SK-N-SH treated with all-trans-retinoic acid at 6 μM for 48 hours (cell line): ENCODE measurements at places on chromosomes 16 and 17.

- ATAC-seq = no peak
Measured at GRCh38 chr16:31361201-31362110, 6.5 kb downstream of the ITGAX start.

GRCh38 chr16:81006211-81006812, 373 bp downstream of the CMC2 start:
- peak; percentile 70 for ATAC-seq

- ATAC-seq = no peak
Measured at GRCh38 chr16:17014484-17015121, 456.2 kb downstream of the XYLT1 start.

DNA sequence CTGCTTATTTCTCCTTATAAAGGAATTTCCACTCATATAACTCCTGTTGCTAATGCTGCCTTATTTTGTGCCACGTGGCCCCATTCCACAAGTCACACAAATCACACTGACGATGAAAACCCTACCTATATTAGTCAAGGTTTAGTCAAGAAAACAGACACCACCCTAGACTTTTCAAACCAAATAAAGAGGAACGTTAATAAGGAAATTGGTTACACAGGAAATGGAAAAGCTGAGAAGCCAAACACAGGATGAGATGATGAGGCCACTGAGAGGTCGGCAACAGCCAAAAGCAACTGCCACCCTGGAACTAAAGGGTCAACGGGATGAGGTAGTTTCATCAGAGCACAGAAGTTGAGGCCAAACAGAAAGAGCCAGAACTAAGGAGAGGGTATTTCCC, 47.3 kb upstream of the ALOX12 start:
- ATAC-seq = no peak

- peak; percentile 28; the same call in 2 of the 3 replicates for ATAC-seq
Measured at GRCh38 chr17:72191921-72192799, 71.3 kb downstream of the SOX9 start.

- ATAC-seq = peak; percentile 78
Measured at GRCh38 chr17:42422958-42423712, at the start of gene CAVIN1. CAVIN1 (minus strand) TSS chr17:42423256; CDS start chr17:42423097, 159 bp downstream.

- ATAC-seq = no peak
Measured at GRCh38 chr17:45339646-45340605, 23.1 kb upstream of the MAP3K14 start.

- peak; percentile 99 for ATAC-seq
Measured at GRCh38 chr17:41930009-41930832, at the start of gene ODAD4. ODAD4 (plus strand) TSS chr17:41930617; CDS start chr17:41930724, 107 bp downstream.

- ATAC-seq = no peak
Measured at GRCh38 chr16:11494029-11494428, 92.7 kb downstream of the LITAF start.

- ATAC-seq = no peak
Measured at GRCh38 chr16:31440516-31441184, 1.9 kb downstream of the ZNF843 start.

DNA sequence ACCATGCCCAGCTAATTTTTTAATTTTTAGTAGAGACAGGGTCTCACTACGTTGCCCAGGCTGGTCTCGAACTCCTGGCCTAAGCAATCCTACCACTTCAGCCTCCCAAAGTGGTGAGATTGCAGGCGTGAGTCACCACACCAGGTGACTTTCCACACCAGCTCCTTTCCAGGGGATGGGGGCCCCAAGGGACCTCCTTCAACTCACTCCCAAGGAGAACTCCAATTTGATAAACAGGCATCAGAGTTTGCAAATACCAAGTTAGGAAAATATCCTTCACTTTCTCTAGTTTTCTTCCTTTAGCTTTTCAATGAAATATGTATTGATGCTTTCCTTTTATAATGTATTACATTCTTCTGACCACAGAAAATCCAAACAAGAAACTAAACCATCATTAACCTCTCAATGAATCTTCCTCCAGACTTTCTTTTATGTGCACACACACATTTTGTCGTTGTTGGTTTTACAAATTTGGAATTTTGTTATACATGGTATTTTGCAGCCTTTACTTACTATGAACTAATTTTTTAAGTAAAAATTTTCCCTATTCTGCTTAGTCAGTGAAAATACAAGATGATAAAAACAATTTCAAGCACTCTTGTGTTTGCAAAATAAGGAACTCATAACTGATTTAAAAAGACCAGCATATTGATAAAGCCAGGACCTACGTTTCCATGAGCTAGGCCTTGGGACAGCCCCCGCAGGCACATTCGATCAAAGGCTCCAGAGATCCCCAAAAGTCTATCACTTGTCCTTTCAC, 32.0 kb downstream of the GAS7 start:
- no peak for ATAC-seq

- ATAC-seq = no peak
Measured at GRCh38 chr16:48084826-48085225, 71.0 kb downstream of the ABCC12 start.

GRCh38 chr17:3690094-3690715, 5.8 kb downstream of the P2RX5 start:
- no peak; the same call in 2 of the 3 replicates for ATAC-seq

DNA sequence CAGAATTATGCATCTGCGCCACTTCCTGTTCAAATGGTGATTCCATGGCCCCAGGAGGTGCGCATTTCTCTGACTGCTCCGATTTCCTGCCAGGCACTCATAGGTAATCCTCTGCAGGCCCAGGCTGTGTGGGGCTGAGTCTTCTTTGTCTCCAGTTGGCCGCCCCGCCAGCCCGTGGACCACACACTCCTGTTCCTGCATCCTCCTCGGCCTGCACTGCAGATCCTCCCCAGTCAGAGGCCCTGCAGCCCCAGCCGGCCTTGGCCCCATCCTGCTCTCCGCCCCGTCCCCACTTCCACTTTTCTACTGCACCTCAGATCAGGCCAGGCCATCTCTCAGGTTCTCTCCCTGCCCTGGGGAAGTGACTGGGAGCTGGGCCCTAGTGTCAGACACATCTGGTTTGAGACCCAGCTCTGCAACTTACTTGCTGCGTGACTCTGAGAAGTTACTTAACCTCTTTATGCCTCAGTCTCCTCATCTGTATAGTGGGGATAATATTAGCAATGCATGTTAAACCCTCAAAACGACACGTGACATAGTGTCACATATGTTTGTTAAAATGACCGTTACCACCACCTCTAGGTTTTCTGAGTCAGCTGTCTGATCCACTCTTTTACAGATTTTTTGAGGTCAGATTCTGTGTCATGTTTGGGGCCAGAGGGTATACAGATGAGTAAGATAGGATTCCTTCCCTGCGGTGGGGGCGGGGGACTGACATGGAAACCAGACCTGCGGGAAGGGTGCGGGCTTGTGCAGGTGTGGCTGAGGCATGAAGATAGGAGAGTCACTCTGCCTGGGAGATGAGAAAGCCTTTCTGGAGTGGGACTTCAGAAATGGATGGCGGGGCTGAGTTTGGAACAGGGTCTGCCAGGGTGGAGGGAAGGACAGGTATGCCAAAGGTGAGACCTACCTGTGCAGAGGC, 12.8 kb downstream of the RAB11FIP4 start:
- ATAC-seq = no peak

DNA sequence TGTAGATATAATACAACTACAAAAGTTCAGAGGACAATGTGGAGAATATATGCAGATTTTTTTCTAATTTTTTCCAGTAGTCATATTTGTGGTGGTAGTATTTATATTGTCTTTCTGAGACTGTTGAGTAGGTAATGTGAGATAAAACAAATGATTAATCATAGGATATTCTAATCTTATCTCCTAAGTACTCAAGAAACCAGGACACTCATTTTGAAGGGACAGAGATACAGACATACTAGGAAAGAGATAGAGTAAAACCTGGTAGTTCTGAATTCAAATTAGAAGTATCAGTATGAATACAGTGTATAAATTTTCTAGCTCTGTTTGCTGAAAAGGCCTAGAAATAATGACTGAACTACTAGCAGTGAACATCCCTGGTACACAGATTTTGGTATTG, 141.7 kb upstream of the ASIC2 start:
- no peak for ATAC-seq

DNA sequence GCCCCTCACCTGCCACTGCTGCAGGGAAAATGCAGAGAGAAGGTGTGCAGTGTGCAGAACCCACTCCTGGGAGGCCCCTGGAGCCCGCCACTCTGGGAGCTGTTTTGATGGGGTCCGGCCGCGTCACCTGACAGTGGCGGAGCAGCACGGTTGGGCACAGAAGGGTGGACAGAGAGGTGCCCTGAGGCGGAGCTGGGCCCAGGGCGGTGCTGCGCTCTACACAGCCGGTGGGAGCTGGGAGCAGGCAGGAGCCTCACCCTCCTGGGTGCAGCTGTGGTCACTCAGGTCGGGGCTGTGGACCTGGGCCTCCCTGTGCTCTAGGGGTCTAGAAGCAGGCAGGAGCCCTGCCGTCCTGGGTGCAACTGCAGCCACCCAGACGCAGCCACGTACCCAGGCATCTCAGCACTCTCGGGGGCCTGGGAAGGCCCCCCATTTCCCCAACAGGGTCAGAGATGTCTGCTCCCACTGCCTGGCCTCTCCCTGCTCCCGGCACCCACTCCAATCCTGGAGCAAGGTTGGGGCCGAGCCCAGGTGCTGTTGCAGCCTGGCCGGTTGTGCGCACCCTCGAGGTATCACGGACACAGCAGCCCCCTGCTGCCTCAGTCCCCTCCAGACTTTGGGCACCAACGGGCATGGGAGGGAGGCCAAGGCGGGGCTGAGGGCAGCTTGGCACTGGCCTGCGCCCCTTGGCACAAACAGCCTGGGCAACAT, 304.4 kb upstream of the AXIN2 start:
- no peak for ATAC-seq

DNA sequence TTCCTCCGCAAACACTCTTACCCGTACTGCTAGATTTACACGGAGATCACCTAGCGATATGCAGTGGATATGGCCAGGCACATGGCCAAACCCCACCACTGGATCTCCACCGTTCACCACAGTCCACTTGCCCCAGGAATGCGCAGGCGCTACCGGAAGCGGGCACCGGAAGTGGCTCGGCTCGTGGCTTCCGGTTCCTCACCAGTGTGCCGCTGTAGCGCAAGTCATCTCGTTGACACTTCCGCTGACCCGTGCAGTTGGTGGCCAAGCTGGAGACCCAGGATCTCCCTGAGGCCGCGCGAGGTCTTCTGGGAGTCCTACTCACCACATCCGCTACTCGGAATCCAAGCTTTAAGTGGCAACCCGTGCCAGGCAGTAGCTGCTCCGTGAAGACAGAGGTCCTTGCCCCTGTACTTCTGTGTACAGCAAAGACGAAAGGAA, 11.5 kb downstream of the ZNF597 start:
- peak; percentile 50 for ATAC-seq

DNA sequence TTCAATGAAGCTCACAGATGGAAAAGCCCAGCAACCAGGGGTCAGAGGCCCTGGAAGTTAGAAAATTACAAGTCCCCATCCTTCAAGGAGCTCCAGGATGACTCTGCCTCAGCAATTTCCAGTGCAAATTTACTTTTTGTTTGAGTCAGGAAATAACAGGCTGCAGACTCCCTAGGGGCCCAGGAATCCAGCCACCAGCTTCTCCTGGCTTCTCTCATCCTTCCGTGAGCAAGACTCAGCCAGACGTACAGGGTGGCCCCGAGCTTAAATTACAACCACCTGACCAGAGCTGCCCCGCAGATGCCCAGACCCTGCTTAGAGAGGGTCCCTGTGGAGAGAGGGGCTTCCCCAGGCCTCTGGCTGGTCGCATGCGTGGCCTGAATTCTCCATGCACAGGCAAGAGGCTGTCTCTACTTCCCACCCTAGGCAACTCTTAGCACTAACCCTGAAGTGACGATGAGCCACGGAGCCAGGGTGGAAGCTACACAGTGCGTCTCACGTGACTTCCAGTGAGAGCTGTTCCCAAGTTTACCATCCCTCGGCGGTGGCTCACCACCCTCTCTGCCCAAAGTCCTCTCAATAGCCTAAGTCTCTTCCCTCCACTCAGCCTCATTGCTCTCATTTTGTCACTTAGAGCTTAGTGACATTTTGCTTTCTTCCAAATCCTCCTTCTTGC, 27.1 kb downstream of the GPR142 start:
- no peak for ATAC-seq

- ATAC-seq = no peak
Measured at GRCh38 chr17:67400193-67400592, 23.1 kb downstream of the PITPNC1 start.

DNA sequence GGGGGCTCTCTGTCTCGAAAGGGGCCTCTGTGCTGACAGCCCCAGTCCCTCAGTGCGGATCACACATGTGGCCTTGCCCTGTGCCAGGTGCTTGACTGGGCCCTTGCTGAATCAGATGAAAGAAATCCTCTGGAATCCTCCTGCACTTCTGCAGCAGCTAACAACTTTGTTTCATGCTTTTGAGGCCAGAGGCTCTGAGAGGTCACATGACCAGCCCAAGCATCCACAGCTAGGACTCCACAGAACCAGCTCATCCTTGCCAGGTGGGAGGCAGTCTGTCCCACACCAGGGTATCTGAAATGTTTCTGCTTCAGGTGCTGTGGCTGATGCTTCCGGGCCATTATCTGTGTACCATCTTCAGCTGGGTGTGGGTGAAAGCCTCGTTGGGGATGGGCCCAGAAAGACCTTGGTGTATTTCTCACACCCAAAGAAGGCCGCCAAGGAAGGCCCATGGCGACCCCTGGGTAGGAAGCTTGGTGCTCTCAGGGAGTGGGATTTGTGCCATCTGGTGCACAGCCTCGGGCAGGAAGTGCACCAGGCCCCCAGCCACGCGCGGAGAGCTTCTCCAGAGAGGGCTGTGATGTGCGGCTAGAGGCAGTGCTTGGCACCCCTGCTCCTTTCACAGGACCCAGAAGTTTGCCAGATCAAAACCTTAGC, 143.8 kb downstream of the CLEC16A start:
- ATAC-seq = no peak

- peak; percentile 59 for ATAC-seq
Measured at GRCh38 chr17:65243838-65244625, 106.9 kb downstream of the RGS9 start.

DNA sequence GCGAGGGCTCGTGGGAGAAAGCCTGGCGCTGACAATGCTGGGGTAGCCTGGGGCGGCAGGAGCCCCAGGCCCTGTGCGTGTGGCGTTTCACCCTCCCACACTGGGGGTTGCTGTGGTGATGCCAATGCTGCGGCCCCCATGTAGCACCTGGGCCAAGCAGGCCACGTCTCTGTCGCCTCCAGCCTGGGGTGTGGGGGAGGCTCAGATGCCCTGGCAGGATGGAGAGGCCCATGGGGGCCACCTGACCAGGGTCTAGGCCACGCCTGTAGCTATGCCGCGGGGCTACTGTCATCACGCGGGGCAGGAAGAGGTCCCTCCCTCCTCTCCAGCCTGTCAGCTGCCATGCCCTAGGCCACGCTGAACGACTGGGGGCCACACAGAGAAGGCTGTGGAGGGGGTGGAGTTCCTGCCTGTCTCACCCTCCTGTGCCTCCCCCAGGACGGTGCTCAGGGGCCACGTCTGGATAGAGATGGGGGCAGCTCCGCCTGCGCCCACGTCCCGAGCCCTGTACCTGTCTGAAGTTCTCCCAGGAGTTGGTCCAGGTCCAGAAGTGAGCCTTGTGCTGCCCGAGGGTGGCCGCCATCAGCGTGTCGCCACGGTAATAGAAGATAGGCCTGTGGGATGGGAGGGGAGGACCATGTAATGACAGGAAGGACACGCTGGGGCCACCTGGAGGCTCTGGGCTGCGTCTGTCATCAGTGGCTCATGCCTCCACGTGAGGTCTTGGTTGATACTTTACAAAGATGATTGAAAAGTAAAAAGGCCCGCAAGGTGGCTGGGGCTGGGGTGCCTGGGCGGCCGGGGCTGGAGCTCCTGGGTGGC, 12.7 kb upstream of the APRT start:
- no peak for ATAC-seq
